ENCODE measurements at places on chromosomes 4 and X.
A peak's percentile ranks its signal among the peaks of the same experiment; 100 is the strongest.

GRCh38 chr4:53919535-53919934, 144.9 kb downstream of the CHIC2 start:
- no peak for DNase-seq

- DNase-seq = no peak
Measured at GRCh38 chr4:2390784-2391421, 27.5 kb downstream of the ZFYVE28 start.

DNA sequence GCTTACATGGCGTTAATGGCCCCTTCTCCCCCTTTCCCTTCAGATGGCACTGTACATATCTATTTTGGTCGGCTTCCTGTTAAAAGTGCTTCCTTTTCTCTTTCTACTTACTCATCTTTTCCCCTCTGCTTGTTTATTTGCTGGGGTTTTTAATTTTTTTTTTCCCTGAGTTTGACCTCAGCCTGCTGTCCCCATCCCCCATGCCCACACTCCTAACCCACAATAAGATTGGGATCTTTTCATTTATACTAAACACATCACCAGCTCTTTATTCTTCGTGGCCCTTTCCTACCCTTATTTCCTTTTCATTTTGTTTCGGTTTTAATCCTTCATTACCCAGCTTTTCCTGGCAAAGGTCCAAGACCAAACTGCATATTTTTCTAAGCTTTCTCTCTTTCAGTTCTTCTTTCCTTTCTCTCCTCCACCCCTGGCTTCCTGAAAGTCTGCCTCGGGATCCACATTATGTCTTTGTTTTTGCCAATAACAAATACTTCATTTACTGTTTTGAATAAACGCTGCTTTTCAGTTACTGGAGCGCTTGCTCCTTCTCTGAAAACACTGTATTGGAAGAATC, 152.0 kb upstream of the USP9X start:
- peak; percentile 22 for DNase-seq

- DNase-seq = no peak
Measured at GRCh38 chr4:148575577-148575976, 133.4 kb upstream of the NR3C2 start.

GRCh38 chrX:155070975-155071693, at the start of the genes BRCC3, CMC4 and MTCP1:
Gene BRCC3 (plus strand): TSS chrX:155071508. CDS start chrX:155071528, 20 bp downstream.
Gene CMC4 (minus strand): TSS chrX:155071136. CDS start chrX:155064023, 7,113 bp downstream.
Gene MTCP1 (minus strand): TSS chrX:155071136. CDS start chrX:155066010, 5,126 bp downstream.
- DNase-seq = peak; percentile 64

GRCh38 chrX:154855256-154855655, 20.8 kb upstream of the SMIM9 start:
- no peak for DNase-seq

GRCh38 chr4:77045490-77045889, 30.3 kb downstream of the CCNI start:
- no peak for DNase-seq

DNA sequence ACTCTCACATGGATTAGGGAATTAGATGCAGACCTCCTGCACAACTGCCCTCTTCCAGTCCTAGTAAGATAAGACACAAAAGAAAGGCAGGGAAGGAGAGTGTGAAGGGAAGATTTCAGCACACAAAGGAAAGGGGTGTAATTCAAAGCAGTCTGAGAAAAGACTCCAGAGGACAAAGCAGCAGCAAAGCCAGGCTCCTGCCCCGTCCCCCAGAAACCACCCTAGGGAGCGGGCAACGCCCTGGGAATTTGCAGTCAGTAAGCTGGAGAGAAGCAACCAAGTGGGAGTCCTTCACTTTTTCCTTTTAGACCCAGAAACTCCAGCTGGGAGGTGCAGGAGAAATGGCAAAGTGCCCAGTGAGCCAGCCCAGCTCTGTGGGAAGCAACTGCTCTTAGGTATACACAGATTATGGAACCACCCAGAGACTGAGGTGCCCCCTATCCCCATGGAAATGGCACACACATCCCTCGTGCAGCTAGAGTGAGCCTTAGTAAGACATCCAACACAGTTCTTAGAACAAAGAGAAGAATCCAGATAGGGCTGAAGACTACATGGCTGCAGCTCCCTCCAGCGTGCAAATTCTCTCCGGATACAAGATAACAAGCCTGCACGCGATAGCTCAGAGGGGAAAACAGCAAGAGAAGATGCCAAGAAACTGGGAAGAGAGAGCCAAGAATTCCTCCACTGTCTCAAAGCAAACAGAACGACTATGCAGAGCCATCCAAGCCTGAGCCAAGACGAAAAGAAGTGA, 26.5 kb upstream of the IRAK1 start:
- DNase-seq = peak; percentile 73

DNA sequence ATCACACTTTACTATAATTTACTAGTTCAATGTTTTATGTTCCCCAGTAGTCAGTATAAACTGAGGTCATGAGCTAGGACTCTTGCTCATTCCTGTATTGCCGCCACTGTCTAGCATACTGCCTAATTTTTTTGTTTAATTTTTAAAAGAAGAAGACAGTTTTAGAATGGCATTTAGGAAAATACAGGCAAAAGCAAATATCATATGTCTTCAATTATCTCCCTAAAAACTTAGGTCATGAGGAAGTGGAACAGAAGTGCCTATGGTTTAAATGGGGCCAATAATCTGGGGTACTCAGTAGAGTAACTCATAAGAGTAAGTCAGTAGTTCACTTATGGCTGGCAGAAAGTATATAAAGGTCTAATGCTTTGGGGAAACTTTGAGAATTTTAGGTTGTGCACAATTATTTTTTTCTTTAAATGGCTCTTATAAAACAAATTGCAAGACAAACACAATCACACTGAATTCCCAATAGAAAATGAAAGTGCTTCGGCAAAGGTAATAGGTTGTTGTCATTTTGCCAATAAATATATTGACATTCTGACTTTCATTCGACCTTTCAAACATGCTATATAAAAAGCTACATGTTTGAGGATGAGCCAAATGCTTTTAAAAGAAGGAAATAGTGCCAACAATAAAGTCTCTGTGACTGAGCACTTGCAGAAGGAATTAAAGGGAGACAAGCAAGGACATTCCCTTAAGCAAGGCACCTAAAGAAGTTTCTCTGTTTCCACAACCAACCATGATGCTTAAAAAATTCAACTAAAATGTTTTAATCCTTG, 390.1 kb downstream of the PDGFC start:
- DNase-seq = no peak

- no peak for DNase-seq
Measured at GRCh38 chrX:2463973-2464676, 36.7 kb downstream of the DHRSX start.

- DNase-seq = peak; percentile 91
Measured at GRCh38 chr4:52560844-52561280, 98.2 kb downstream of the USP46 start.

DNA sequence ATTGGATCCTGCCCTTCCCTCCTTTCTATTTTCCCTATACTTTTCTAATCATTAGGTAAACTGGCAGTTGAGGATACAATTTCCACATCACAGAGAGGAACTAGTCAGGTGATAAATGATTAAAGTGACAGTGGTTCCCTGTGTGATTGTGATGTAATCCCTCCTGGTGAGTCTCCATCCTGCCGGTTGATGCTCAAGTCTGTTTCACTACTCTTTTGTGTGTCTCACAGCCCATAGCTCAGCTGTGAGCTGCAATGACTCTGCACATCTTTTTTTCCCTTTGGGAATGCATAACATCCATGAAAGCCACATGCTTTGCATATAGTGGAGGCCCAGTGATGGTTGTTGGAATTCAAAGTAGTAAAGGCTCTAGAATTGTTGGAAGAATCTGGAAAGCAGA, 60.4 kb downstream of the CCNI start:
- peak; percentile 81 for DNase-seq

DNA sequence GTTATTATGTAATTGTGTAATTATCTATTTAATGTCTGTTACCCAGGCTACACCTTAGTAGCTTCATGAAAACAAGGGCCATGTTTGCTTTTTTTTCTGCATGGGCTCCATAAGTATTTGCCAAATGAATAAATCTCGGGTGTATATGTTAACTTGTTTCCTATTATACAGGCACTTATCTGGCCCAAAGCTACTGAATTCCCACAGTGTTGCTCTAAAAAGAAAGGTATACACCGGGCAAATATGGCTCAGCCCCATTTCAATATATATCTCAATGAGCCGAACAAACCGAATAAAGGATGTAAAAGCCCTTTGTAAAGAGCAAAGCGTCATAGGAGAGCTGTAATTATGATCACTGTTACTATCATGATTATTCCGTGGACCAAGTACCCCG, 767 bp downstream of the PAQR3 start:
- no peak for DNase-seq

- DNase-seq = no peak
Measured at GRCh38 chr4:87527431-87528220, 1.6 kb downstream of the SPARCL1 start.

DNA sequence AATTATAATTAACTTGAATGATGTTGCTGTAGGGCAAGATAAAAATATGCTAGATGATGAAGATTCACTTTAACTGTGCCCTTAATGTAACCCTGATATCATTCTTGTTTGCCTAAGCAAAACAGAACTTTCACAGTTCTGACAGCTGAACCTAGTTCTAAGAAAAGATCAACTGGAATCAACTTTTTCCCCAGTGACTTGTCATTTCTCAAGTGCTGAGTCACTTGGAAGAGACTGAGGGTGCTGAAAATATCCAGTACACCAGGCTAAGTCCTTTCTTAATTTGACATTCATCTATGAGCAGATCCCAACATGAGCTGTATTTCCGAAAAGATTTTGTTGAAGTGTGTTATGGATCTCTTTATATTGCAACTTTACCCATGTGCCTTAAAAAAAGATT, 140.4 kb downstream of the MID1IP1 start:
- peak; percentile 1 for DNase-seq

GRCh38 chr4:120070196-120070595, 3.5 kb upstream of the MAD2L1 start:
- DNase-seq = peak; percentile 39

GRCh38 chr4:188976644-188977115, 837.4 kb downstream of the TRIML1 start:
- DNase-seq = peak; percentile 67

DNA sequence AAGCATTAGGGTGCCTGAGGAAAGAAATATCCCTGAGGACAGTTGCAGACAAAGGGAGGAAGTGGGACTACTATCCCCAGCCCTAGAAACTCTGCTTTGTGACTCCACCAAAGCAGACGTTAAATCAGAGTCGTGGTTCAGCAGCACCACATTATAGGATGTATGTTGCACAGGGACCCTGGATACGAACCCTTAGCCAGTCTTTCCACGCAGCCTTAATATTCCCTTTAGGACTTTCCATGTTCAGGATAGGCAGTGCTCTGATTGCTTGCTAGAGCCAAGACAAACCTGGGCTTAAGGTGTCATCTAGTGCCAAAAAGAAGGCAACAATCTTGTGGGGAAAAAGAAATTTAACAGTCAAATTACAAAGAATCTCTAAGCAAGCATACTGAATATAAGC, 62.6 kb downstream of the MAD2L1 start:
- DNase-seq = no peak

DNA sequence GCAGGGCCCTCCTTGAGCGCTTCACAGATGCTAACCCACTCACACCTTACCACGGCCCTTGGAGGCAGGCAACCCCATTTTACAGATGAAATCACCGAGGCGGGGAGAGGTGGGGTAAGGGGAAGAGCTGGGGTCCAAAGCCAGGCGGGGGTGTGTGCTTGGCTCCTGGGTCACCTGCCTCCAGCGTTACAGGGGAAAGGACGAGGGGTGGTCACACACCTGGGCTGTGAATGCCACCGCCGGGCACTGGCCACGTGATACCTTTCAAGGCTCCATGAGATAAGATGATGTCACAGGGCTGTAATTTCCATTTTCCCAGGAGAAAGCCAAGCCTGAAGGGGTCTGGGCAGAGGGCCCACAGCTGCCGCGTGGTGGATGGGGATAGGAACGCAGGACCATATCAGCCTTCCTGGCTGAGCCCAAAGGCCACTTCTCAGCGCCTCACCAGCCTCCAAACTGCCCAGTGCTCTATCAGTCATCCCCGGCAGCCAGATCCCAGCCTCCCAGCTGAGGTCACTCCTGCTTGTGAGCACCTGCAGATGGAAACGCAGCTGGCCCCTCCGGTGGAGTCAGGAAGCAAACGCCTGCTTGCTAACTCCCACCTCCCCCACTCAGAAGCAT, 62.4 kb upstream of the CRMP1 start:
- no peak for DNase-seq

- DNase-seq = peak; percentile 47
Measured at GRCh38 chr4:17846266-17846665, 35.5 kb downstream of the NCAPG start.

All from HFFc6 (cell line).